ENCODE measurements at places on chromosomes 2 and 18.

DNA sequence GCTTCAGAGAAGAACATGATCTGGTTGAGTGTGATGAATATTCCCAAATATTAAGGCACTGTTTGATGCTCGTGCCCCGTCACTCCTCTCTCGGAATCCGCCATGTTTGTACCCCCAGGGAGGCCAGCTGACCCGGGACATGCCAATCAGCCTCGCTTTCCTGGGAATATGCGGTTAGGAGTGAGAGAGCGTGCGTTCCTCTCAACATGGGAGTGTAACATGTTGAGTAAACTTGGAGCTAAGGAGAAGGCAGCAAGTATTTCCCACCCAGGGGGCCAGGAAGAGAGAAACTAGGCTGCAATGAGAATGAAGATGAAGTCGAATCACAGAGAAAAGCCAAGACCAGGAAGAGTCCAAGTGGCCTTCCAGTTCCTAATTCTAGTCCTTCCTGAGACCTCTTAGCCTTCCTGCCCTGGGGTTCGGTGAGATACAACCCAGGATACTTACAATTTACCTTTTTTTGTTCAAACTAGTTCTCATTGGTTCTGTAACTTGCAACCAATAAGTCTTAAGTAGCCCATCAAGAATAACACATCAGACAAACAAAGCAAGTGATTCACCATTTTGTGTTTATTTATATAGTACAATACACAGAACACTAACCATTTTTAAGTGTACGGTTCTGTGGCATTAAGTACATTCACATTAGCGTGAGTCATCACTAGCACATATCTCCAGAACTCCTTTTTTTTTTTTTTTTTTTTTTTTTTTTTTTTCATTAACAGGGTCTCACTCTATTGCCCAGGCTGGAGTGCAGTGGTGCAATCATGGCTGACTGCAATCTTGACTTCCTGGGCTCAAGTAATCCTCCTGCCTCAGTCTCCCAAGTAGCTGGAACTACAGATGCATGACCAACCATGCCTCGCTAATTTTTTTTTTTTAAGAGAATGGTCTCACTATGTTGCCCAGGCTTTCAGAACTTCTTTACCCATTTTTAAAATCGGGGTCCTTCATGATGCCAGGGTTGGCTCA is 36.4 kb upstream of the SLC1A4 start:
- DNase-seq: no peak

- no peak for DNase-seq
These were observed 1.7 kb upstream of the RTTN start for GRCh38 chr18:70207181-70207580.

DNA sequence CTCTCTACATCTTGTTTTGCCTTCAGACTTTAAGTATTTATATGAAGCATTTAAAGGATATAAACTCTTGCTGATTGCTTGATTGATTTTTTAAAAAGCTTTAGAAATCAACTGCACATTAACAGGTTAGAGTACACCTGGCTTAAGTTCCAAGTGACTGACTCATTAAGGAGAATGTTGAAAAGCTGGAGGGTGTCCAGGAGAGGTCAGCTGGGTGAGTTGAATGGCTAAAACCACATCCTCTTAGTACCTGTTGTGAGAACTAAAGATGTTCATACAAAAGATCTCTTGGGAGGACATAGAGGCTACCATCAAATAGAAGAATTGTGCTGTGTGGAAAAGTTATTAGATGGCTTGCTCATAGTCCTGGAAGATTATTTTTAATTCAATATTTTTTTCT is 206.8 kb downstream of the TXNL1 start:
- DNase-seq: no peak

DNA sequence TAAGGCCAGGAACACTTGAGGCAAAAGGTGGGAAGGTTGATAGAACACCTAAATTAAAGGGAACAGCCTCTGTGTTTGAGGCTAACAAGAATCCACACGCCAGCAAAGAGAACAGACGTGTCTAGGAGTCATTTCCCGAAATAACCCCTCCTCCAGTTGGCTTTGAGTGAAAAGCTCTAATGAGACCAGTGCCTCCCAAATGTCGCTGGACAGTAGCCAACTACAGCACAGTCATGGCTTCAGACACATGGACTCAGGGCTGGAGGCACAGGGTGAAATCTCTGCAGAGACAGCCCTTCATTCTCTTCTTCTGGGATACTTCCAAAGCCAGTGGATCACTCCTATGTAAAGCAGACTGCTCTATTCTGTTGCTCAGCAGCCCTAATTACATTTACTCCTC is 49.6 kb downstream of the SOWAHC start:
- DNase-seq: peak; percentile 75

GRCh38 chr2:216082805-216083204 is 1.1 kb downstream of the TMEM169 start:
- no peak for DNase-seq

DNA sequence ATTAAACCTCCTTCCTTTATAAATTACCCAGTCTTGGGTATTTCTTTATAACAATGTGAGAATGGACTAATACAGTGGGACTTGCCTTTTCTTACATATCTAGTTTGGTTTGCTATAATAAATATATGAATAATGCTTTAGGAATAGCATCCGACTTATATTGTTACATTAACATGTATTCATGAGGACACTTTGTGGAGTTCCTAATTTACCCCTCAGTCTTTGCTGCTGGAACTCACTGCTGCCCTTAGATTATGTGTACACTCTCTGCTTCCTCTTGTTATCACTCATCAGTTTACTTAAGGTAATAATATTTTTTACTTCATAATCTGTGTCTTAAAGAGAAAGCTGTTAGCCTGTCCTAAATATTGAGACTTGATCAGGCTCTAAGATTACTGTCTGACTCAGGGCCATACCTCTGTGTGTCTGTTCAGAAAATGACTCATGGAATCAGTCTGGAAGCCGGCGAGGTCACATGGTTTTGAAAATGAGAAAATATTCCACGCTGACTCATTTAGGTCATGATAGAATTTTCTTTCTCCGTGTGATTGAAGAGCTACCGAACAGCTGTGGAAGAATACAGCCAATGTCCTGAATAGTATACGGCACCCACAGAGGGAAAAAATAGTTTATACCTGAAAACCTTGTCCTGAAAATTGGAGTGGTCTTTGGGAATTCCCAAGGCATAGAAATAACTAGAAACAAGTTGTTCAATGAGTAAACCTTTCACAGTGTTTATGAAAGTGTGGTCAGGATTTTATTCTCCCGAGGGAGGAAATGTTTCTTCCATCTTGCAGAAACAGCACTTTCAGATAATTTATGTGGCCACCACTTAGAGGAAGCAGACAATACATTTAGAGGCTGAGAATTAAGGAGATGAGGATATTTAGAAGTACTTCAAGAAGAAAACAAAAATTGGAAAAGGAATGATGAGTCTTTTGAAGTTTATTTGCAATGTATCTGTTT is 156.4 kb downstream of the DSEL start:
- DNase-seq: peak; percentile 85

GRCh38 chr2:45029215-45029614 is 20.0 kb upstream of the SIX2 start:
- DNase-seq: peak; percentile 22

DNA sequence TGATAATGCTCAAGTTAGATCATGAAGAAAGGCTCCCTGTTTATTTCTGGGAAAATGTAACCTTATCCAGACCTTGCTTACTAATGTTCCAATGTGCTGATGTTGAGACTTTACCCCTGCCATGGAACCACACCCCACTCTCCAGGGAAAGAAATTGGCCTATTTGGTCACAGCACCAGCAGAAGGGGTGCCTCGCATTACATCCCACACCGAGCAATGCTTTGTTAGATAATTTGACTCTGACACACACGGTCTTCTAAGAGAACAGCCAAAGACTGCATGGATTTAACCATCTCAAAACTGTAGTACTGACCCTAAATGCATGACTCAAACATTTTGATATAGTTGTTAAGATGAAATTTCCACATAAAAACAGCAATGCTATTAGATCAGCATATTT is 152.1 kb upstream of the CCDC150 start:
- peak; percentile 54 for DNase-seq

GRCh38 chr18:905307-905947 is 756 bp downstream of the ADCYAP1 start:
- DNase-seq: peak; percentile 10

- no peak for DNase-seq
These were observed 90.4 kb downstream of the SPTBN1 start for GRCh38 chr2:54546518-54546917.

DNA sequence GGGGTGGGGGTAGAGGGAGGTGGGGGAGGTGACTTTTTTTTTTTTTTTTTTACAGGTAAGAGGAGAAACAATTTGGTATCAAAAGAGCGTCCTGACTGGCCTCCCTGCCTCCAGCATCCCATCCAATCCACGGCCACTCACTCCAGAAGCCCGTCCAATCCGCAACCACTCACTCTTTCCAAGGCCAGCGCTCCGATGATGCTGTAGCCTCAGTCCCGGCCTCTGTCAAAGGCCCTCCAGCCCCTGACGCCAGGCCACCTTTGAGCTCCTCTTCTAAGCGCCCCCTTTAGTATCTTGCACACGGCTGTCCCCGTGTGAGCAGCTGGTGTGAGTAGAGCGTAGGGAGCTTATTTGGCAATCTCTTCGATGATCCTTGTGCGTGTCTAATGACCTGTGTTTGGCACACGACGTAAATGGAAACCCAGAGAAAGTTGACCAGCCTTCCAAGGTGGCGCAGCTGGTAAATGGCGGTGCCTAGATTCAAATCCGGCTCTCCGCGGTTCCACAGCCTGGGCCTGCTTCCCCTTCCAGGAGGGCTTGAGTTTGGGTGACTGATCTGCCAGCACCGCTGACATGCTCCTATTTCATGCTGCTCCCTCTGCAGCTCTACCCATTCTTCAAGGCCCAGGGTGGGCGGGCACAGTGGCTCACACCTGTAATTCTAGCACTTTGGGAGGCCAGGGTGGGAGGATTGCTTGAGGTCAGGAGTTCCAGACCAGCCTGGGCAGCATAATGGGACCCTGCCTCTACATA is 23.8 kb upstream of the PXDN start:
- DNase-seq: no peak

DNA sequence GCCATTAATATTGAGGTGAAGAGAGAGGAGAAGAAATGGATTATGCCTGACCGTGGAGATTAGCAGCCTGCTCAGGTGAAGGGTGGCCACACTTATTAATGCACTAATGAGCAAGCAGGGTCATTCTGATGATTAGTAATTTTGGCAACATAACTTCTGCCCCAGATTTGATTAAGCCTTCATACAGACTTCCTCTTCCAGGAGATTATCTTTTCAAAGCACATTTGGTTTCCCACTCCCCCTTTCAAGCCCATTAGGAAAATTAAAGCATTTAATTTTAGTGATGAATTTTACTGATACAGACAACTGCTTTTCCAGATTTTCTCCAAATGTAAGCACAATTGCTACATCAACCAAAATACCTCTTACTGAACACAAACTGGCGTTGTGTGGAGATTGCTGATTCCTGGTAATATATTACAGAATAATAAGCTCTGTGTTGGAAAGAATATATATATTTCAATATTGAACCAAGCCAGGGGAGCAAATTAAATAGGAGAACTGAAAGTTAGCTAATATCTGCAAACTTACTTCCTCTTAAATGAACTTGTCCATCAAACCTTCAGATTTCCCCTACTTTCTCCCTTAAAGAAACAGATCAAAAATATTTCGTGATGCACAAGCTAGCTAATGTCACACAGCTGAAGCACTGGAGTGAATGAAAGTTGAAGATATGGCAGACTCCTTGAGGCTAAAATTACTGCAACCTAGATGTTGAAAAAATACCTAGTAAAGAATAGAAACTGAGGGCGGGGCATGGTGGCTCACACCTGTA is 140.8 kb downstream of the FAM210A start:
- no peak for DNase-seq

DNA sequence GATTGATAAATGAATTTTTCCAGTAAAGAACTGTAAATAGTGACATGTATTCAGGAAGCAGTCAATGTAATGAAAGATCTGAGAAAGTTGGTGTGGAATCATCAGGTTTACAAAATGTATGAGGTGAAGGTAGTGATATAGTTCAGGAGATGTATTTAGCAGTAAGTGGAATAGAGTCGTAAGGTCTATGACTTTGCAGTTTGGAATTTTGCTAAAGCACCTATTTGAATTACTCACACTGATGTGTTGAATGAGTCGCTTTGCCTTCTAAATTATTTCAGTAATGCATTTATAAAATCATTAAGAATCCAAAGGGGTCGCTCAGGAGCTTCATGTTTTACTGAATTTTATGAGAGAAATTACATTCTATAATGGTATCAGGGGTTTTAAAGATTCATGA is 713.7 kb downstream of the DSC3 start:
- no peak for DNase-seq

DNA sequence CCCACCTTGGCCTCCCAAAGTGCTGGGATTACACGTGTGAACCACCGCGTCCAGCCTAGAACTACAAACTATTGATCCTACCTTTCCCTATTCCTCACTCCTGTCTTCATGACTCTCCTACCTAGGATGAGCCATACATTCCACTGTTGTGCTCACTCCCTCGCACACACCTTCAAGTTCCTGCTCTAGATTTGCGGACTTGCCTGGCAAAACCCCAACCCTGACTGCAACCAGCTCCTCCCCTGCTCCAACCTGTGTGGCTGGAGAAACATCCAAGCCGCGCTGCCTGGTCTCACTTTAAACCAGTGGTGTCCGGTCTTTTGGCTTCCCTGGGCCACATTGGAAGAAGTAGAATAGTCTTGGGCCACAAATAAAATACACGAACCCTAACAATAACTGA is 5.0 kb upstream of the DNPEP start:
- DNase-seq: no peak

DNA sequence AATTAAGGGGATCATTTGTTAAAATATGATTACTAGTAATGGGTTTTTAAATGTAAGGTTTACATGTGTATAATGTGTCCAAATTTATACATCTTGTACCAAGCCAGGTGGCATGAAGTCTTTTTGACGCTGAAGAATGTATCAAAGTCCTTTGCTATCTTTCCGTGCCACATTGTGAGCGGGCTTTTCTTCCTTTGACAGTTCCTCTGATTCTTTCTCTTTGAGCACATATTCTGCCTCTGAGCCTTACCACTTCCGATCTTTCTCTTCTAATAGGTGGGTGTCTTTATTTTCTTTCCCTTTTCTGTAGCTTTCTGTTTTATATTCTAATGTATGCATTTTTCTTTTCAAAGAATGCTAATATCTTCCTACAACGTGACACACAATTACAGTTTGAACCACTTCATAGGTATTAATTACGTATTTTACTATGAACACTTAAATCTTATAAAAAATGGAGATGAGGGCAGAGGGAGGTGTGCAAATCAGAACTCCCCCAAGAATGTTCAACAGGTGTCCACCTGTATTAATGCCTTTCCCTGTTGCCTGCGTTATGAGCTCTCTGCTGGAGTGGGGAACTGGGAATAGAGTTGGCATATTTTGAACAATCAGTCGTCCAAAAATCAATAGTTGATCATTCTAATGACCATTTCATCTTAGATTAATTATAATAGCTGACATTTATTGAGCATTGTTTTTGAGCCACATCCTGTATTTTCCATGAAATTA is 175.5 kb downstream of the TPGS2 start:
- no peak for DNase-seq

GRCh38 chr2:10281891-10282290 is 20.8 kb upstream of the HPCAL1 start:
- DNase-seq: no peak

Data from AG20443 (cell line).